ENCODE measurements at places on chromosomes 5 and 9.

GRCh38 chr9:19649336-19650041, 139.3 kb downstream of the SLC24A2 start:
- no peak for DNase-seq

DNA sequence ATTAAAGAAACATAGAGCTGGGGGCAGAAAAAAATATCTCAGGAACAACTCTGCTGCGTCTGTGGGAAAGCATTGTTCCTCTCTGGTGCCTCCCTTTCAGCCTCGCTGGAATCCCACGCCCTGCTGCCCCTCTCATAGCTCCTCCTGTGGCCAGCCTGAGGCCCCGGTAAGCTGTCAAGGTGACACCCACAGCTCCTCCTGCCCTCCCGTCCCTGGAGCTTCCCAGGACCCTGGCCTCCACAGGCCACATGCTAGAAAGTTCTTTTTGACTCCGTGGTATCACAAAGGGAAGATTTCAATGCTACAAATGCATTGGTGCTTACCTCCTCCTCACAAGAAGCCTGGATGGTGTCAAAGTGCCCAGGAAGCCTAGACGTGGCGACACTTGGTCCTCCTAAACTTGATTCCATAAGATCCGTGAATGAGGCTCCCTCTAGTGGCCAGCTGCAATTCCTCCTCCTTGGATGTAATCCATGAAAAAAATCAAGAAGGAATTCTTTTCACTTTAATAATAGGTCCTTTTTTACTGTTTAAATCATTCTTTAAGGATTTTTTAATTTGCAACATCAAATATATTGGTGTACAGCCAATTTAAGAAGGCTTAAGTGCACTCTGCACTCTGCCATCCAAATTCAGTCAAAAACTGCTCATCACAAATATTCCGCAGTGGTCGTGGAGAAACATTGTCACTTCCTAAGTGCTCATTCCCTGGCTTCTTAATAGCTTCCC, 104.9 kb downstream of the CFAP90 start:
- peak; percentile 9 for DNase-seq

DNA sequence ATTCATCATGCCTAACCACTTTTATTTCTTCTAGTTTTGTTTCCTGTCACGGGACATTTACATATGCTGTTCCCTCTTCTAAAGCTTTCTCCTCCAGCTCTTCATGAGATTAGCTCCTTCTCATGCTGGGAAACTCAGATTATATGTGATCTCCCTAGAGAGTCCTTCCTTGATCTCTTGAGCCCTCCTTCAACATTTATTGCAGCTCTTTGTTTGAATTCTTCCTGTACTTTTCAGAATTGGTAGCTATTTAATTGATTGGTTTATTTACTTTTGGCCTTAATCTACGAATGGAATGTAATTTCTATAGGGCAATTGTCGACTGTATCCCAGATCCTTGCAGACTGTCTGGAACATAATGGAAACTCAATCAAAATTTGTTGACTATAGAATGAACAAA, 9.7 kb upstream of the TRPM3 start:
- no peak for DNase-seq

- DNase-seq, result no peak
These were observed 34.4 kb downstream of the GCNT4 start for GRCh38 chr5:75017971-75018370.
